ENCODE measurements at places on chromosomes 6 and 20.

DNA sequence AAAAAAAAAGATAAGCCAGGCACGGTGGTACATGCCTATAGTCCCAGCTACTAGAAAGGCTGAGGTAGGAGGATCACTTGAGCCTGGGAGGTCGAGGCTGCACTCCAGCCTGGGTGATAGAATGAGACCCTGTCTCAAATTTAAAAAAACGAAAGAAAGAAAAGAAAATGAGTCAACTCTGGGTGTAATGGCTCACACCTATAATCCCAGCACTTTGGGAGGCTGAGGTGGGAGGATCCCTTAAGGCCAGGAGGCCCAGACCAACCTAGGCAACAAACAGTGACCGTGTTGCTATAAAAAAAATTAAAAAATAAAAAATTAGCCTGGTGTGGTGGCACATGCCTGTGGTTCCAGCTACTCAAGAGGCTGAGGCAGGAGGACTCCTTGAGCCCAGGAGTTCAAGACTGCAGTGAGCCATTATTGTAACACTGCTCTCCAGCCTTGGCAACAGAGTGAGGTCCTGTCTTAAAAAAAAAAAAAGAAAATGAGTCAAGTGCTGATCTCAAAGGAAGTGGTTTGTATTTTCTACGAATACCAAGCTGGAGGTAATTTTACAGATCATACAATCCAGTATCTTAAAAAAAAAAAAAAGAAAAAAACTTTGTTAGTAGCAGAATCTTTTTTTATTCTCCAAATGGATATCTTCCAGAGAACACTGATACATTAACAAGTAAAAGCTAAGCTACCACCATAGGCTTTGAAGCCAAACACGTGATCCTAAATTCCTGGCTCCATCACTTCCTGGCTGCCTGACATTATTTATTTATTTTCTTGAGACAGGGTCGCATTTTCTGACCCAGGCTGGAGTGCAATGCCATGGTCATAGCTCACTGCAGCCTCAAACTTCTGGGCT is 5.7 kb downstream of the COMMD7 start:
- no peak for DNase-seq

GRCh38 chr6:143176090-143177021 is 115.7 kb downstream of the AIG1 start:
- peak; percentile 50 for DNase-seq

DNA sequence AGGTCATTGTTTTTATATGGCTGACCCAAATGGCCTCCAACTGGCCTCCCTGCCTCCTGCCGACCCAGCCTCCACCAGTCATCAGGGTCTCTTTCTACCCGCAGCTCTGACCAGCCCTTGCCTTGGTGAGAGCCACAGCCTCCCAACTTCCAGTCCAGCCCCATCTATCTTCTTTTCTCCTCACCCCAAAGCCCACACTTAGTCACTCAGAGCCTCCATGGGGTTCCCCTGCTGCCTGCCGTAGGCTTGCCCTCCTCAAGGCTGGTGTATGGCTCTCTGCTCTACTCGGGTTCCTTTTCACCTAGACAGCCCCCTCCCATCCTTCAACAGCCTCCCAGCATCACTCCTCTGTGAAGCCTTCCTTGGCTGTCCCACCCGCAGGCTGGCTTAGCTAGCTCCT is 18.2 kb downstream of the TCF15 start:
- no peak for DNase-seq

DNA sequence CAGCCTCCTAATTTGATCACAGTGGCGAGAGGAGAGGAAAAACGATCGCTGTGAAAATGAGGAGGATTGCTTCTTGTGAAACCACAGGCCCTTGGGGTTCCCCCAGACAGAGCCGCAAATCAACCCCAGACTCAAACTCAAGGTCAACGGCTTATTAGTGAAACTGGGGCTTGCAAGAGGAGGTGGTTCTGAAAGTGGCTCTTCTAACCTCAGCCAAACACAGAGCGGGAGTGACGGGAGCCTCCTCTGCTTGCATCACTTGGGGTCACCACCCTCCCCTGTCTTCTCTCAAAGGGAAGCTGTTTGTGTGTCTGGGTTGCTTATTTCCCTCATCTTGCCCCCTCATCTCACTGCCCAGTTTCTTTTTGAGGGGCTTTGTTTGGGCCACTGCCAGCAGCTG is 28.7 kb downstream of the SAYSD1 start:
- no peak for DNase-seq

DNA sequence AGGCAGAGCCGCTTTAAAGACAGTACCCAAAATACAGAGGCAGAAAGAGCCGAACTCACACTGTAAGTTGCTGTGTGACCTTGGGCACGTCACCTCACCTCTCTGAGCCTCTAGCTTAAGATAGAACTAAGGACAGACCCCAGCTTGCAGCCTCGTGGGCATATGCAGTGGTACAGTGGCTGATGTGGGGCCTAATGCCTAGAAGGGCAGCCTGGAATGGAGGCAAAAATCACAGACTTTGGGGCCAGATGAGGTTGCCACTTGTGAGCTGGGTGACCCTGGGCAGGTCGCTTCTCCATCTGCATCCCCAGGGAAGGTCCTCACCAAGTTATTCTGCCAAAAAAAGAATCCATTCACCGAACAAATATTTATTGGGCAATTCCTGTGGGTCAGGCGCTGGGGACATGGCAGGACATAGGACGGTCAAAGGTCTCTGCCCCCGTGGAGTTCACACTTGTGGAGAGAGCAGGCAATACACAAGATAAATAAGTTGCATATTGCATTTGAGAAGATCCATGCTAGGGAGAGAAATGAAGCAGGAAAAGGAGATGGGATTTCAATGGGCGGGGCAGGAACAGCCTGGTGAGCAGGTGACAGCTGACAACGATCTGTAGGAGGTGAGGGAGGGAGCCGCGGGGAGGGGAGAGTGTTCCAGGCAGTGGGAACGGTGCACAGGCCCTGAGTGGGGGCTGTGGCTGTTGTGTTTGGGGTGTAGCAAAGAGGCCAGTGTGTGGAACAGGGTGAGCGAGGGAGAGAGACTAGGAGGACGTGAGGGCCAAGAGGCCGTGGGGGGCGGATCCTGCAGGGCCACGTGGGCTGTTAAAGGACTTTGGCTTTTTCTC is 115.2 kb downstream of the CEBPB start:
- DNase-seq: no peak

DNA sequence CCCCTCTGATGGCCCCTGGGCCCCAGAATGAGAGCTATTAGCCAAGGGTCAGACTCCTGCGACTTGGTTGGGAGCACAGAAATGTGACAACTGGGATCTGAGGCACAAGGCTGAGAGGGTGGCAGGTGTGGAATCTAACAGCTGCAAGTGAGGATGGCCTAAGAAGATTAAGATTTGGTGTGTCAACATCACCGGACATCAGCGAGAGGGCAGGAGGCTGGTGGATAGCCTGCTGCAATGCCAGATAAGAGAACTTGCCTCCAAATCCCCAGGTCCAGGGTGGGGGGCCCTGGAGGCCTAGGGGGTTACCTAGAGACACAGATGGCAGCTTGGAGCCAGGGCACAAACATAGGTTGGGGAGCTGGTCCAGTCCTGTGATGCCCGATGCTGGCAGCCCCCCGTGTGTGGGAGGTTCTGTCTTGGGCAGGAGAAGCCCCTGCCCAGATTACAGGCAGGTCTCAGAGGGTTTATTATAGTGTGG is 155.8 kb downstream of the GRM4 start:
- DNase-seq: no peak

DNA sequence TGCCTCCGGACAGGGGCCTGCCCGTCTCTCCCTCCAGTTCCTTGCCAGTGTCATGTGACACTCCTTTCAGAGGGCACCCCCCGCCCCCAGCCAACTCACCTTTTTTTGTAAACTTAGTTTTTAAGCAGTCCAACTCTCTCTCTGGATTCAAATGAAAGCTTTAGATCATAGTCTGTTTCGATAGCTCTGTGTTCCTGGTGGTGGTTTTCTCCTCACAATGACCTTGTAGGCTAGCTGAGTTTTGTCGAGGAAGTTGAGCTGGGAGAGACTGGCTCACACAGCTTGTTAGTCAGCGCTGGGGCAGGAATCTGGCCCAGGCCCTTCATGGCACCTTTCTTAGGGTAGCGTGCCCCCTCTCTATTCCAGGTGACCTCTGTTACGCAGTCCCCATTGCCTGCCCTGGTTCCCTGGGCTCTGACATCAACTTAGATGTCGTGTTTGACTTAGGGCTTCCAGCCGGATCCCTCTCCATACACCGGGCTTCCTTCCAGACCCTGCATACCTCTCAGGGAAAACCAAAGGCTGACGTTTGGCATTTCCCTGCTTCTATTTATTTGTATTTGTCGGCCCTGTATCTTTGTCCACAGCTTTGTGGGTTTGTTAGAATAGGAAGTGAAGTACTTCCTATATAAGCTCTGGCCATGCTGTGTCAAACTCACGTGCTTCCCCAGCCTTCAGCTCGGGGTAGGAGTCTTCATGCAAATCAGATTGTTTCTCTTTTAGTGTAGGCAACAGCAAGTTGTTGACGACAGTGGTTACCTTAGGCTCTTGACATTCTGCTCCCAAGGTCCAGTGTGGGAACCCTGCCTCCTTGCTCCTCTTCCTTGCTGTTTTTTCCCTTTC is 12.7 kb downstream of the IGF2R start:
- DNase-seq: no peak

DNA sequence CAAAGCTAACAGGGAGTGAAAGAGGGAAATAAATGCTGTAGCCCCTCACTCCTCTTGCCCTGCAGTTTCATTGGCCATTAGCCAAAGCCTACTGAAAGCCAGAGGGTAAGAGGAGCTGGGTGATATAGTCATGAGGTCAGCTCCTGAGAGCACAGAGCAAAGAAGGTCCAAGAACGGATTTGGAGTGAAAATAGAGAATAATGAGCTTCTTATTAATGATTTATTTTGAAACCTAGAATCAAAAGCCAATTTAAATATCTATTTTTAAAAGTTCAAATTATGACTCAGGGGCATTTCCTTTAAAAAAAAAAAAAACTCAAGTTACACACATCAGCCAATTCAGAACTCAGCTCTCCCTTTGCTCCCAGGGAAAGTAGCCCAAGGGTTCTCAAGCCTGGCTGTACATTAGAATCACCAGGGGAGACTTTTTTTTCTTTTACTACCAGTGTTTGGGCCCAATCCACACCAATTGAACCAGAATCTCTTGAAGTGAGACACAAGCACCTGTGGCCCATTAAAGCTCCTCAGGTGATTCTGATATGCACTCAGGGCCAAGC is 79.1 kb downstream of the SNAP25 start:
- DNase-seq: no peak

DNA sequence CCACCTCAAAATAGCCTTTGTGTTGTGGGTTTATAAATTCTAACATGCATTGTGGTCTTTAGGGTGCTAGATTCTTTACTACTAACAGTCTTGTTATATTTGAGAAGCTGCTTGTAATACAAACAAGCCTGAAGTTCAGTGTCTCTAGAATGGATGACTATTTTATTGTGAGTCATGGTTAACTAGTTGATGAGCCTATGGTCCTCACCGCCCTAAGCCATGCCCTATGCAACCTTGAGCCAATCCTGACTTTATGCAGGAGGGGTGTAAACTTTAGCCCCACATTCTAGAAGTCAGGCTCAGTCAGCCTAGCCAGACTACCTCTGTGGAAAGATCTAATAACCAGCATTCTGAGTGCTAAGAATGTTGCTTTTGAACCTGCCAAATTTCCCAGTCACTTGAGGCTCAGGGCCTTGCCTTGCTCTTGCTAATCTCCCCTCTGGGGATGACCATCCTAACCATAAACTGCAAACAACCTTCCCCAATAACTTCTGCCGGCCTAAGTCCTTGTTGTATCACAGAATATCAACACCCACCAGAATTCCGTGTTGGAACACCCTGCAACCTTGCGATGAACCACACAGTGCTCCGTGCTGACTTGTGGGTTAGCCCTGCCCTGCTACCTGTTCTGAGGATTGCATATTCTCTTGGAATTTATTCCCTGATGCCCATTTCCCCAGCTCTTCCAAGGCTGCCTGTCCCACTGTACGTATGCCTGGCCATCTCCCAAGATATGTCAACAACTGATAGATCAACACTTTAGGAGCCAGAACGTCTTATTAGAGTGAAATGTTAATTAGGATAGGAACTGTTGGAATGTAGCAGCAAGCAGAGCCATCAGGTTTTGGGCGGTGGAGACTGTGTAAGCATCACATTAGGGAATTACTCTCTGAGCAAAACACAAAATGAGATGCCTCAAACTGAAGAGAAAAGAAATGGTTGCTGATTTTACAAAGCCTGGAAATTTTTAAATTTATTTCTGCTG is 71.7 kb upstream of the CEP85L start:
- DNase-seq: no peak

- DNase-seq: no peak
These were observed 28.8 kb upstream of the CD164 start for GRCh38 chr6:109411034-109411433.

GRCh38 chr6:162856885-162857284 is 129.1 kb downstream of the PACRG start:
- DNase-seq: peak; percentile 33

- DNase-seq: no peak
These were observed 59.6 kb upstream of the NXT1 start for GRCh38 chr20:23290761-23291574.

GRCh38 chr6:43760210-43761168 is 9.5 kb upstream of the VEGFA start:
- DNase-seq: no peak

- no peak for DNase-seq
These were observed 117.7 kb downstream of the KIF13A start for GRCh38 chr6:17869753-17870050.

DNA sequence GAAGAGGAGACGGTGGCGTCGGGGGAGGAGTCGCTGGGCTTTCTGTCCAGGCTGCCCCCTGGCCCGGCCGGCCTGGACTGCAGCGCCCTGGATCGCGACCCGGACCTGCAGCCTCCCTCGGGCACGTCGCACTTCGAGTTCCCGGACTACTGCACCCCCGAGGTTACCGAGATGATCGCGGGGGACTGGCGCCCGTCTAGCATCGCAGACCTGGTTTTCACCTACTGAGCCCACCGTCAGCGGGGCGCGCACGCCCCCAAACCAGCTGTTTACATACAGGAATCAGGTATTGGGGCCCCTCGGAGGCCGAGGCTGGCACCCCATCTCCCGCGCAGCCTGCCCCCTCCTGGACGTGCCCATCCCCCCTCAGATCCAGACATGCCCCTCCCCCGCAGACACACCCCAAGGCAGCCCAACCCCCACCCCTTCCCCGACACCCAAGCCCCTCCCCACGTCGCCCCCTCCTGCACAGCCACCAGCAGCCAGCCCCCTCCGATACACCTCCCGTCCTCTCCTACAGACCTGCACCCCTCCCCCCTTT is 1.4 kb downstream of the SOX12 start:
- no peak for DNase-seq

GRCh38 chr6:133040094-133040802 is 200.9 kb upstream of the EYA4 start:
- no peak for DNase-seq

DNA sequence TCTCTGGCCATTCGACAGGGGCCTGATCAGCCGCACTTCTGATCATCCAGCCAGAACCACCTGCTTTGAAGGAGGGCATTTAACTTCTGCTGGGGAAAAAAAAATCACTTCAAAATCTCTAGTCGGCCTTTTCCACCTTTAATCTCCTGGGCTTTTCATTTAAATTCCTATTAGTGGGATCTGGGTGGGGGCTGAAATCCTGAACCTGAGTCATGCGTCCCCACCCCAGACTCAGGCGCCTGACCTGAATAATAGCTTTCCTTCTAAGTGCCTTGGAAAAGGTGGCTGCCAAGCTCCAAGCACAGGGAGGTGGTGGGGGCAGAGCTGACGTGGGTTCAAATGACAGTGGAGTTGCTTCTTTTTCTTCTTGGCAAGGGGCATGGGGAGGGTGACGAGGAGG is 246.0 kb upstream of the EXOC2 start:
- no peak for DNase-seq

Measured in keratinocyte (primary cell).